ENCODE measurements at places on chromosomes 4 and X.

DNA sequence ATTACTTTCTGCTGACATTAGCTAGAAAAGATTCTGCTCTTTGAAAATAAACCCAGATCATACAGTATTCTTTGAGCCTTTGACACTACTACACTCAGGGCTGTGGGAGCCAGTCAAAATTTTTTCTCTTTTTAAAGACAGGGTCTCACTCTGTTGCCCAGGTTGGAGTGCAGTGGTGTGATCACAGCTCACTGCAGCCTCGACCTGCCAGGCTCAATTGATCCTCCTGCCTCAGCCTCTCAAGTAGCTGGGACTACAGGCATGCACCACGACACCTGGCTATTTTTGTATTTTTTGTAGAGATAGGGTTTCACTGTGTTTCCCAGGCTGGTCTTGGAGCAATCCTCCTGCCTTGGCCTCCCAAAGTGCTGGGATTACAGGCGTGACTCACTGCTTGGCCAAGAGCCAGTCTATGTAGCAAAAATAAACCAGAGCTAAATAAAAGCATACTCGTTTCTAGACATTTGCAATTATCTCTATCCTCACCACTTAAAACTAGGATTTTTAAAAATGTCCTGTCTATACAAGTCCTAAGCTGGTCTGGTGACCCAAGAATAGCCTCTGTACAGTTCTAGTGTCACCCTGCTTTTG is 43.2 kb downstream of the AKAP4 start:
- DNase-seq, result peak; percentile 46

- DNase-seq, result no peak
These were observed 114.5 kb upstream of the ACSL4 start for GRCh38 chrX:109847257-109848187.

DNA sequence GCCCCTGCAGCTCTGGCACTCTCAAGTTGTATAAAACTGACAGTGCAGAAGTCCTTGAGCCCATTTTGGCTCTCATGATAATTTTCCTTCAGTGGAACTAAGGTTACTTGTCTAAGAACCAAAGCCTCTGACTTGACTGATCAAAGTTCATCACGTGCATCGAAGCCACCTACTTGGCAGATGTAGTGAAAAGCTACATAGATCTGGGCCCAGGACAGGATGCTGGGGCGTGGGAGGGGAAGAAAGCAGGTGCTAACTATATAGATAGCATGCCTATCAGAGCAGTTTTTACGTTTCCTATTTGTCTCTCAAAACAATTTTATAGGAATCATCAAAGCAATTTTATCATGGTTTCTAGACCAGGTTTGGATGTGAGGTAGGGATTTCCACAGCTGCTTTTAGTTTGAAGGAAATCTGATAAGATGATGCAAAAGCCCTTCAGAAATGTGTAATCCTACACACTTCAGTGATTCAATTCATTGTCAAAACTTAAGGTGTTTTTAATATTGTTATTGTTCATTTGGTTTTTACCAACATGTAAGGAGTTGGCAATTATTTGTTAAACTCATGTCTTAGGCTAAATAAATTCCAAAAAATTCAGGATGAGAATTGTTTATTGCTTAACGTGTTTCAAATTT is 1.2 kb upstream of the CD40LG start:
- DNase-seq, result no peak

DNA sequence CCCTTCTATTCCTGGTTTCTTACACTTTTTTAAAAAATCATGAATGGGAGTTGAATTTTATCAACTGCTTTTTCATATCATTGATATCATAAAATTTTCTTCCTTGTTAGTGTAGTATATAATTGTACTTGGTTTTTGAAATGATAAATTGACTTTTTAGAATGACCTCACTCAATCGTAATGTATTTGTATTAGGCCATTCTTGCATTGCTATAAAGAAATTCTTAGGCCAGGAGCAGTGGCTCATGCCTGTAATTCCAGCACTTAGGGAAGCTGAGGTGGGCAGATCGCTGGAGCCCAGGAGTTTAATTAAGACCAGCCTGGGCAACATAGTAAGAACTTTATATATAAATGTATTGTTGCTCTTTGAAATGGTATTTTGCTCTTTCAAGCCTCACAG is 6.3 kb downstream of the EXOC1 start:
- no peak for DNase-seq

DNA sequence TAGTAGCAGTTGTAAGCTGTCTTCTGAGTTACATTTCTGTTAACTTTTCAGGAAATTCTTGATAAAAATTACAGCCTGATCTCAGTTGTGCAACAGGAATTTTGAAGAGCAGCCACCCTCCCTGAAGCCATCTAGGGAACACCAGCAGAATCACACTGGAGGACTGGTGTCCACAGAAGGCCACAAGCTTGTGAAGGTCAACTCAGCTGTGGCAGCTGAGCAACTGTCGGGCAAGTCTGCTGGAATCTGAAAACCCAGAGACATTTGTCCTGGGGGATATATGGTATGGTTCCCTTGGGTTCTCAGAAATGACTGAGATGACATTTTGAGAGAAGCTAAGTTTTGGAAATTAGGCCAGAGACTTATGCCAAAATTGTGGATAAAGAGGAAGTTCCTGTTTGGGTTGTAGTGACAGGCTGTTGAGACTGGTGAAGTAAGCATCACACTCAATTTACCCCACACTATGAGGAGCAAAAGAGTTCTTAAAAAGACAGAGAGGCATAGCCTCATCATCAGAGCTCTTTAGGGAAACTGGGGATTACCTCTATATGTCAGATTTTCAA is 78.1 kb upstream of the TNIP3 start:
- no peak for DNase-seq

GRCh38 chr4:182975806-182976205 is 58.6 kb upstream of the DCTD start:
- DNase-seq, result no peak

DNA sequence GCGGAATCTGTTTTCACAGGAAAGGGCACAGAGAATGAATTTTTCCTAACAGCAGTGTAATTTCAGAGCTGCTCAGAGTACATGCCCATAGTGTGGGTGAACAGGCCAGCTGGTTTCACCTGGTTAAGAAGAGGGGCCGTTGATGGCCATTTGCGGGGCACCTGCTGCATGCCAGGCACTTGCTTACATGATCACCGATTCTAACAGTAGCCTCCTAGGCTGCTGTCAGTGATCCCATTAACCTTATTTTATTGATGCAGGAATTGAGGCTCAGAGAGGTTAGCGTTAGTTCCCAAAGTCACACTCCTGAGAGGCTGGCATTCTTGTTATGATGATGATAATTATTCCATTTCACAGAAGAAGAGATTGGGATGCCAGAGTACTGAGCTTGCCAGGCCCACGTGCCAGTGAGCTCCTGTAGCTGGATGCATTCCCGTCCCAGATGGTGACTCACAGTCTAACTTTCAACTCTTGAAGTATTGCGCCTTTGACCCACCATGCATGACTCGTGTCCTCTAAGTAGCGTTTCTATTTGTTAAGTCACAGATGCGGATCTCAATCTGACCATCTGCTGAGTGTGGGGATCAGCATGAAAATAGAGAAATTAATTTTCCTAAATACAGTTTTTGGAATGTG is 76.5 kb downstream of the PSAPL1 start:
- peak; percentile 38 for DNase-seq
